ENCODE measurements at places on chromosomes 2 and 18.

- DNase-seq = no peak
These were observed 1310.8 kb upstream of the SLC39A10 start for GRCh38 chr2:194346193-194346592.

- DNase-seq = peak; percentile 74
These were observed 730 bp downstream of the ODC1 start for GRCh38 chr2:10447300-10447894.

DNA sequence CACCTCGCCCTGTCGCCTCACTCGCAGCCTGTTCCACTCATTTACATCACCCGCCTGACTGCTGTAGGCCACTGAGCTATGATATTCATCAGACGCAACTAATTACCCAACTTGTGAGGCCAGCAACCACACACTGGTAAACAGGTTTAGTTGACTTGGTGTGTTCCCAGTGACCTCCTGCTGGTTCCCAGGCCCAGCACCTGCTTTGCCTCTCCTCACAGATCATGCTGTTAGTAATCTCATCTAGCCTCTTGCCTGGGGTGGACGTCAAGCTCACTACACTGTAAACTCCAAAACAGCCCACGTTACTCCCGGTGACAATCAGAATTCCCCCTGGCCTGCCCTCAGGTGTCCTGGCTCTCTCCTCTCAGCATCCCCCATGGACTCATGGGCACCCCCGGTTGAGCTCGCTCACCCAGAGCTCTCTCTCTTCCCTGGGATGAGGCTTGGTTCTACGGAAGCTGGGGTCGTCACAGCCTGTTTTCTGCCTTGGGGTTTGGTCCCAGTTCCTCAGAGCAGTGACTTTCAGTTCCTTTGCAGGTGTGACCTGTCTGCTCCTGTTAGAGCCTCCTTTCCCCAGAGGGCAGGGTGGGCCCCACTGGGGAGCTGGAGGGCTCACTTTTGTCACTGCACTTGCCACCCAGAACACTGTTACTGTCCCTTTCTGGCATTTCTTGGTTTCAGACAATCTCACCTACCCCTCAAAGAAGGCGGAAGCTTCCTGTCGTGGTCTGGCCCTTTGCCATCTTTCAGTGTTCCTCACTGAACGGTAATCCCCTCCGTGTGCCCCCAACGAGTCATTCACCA lies 40.3 kb downstream of the INPP5D start:
- peak; percentile 74 for DNase-seq

- no peak for DNase-seq
These were observed 146.3 kb downstream of the WDSUB1 start for GRCh38 chr2:159140070-159140769.

DNA sequence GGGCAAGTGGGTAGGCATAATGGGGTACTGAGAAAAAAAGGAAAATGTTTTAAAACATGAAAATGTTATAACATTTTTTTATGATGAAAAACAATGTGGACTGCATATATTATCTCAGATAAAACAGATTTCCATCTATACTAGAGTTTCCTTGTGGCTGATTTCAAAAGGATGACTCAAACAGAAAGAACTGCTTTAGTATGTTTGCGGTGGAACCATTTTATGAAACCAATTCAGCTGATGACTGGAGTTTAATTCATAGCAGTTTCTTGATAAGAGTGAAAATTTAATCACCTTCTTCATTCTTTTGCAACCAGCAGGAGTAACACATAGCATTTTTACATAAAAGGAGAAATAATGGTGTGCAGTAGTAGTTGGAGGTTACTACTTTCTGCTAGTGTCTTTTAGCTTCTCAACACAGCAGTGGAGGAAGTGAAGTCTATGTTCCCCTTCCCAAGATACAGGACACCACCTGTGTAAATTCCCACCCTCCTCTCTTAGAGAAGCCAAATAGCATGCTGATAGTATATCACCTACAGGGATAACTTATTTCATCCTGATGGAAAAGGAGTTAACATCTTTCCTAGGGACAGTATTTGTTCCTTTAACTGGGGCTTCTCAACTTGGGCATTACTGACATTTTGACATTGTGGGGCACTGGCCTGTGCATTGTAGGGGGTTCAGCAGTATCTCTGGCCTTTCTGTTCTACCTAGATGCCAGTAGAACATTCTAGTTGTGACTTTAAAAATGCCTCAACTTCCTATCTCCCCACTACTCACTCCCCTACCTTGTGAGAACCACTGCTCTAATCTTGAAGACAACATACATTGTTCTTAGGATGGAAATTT lies 29.9 kb downstream of the PELI1 start:
- peak; percentile 92 for DNase-seq

GRCh38 chr18:6399776-6400175 lies 14.9 kb downstream of the L3MBTL4 start:
- no peak for DNase-seq

DNA sequence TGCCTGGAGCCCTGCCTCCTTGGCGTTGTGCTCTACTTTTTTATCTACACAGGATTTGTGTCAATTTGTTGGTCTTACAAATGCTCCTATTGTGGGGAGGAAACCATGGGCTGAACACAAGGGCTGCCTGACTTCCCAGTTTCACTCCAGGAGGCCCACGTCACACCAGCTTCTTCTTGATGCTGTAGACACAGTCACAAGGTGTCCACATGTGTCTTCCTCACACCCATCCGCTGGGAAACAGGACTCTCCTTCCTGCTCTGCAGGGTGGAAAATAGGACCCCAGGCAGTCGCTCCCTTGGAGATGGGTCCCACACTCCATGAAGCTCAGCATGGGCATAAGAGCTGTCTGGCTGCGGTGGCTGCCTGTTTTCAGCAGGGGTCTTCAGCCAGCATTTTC lies 468.2 kb downstream of the EPHA4 start:
- no peak for DNase-seq

DNA sequence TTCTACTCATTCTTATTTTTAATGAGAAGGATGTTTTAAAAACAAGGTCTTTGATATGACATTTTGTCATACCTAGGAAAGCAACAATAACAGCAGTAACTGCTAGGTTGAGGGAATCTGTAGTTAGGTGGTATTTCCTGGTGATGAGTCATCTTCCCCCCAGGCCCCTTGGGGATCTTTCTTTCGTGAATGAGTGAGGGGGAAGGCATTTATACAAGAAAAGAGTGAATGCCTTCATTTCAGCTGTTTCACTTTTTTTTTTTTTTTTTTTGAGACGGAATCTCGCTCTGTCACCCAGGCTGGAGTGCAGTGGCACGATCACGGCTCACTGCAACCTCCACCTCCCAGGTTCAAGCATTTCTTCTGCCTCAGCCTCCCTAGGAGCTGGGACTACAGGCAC lies 108.6 kb downstream of the MAP4K4 start:
- DNase-seq = no peak

DNA sequence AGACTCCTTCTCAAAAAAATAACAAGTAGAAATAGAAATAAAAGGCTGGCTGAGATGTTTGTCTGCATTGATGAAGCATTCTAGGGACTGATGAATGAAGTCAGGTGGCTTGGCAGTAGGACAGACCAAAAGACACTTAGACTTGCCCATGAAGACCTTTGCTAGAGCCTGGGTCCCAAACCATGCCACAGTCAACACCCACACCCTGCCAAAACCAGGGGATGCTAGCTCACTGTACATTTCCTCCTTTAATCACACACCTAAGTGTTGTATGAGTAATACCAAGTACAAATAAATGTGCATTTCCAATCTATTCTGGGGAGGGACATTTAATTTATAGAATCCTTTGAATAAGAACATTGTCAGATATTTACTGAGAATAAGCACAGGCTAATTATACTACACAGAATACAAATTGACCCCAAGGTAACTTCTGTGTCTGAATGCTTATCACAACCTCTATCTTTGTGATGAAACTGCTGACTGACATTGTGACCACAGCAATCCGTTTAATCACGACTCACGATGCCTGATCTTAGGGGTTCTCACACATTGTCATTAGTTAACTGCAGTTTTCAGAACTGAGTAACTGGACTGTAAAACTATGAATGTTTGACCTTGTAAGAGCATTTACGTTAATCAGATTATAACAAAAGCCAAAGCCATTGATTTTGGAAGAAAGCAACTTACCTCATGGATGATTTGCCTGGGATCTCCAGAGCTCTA lies 10.5 kb upstream of the NOL10 start:
- no peak for DNase-seq

GRCh38 chr18:50632895-50633515 lies 73.1 kb downstream of the MAPK4 start:
- no peak for DNase-seq

DNA sequence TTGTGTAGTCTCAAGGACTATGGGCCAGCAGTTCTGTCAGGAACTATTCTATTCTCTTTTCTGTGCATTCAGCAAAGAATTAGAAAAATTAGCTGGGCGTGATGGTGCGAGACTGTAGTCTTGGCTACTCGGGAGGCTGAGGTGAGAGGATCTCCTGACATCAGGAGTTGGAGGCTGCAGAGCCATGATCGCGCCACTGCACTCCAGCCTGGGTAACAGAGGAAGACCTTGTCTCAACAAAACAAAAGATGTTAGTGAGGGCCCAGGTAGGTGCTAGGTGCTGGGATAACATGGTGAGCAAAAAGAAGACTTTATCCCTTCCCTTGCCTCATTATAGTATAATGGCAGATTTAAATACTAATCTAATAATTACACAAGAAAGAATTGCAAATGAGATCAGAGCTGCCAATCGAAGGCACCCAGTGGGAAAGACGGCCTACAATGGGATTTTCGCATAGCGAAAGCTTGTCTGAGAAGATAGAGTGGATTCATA lies 447 bp upstream of the MRPL19 start:
- DNase-seq = no peak

- no peak for DNase-seq
These were observed 2.3 kb downstream of the HOXD11 start for GRCh38 chr2:176109192-176109901.

DNA sequence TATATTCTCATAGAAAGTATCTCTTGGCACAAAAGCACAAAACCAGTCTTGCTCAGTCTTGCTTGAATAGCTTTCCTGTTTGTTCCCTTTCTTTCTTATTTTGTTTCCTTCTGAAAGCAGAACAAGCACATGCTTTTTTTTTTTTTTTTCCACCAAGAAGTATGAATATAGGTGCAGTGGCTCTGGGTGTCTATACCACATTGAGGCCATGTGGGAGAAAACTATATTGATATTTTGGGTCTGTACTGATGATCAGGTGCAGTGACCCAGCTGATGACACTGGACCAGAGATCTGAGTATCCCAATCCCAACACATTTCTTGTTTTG lies 28.7 kb downstream of the GEMIN6 start:
- DNase-seq = no peak

- no peak for DNase-seq
These were observed 266.8 kb upstream of the LYPD1 start for GRCh38 chr2:132936791-132937190.

DNA sequence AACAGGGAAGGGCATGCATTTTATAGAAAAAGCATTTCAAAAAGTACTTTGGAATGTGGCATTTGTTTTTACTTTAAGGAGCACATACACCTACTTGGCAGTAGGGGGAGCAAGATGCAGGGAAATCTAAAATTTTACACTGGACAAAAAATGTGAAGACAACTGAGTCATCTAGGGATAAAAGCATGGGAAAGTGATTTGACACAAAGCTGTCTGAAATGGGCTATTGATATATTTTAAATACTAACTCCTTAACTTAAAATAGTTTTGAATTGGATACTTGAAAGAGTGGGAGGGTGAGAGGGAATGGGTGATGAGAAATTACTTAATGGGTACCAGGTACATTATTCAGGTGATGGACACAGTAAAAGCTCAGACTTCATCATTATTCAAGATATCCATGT lies 15.8 kb downstream of the TMEM200C start:
- no peak for DNase-seq

DNA sequence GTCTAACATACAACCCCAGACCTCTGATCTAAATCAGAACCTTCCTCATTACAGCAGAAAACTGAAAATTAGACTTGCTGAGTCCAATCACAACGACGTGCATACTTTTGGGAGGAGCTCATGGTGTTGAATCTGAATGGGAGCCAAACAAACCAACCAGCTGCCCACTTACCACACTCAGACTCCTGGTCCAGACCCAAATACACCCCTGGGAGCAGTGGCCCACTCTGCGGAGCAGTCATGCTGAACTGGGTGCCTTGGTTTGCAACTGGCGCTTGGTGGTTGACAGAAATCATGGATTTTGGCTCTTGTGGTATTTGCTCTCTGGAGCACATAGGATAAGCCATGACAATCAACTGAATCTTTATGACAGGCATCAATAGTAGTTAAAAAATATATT lies 253.6 kb upstream of the TNP1 start:
- no peak for DNase-seq

GRCh38 chr2:85490861-85491755 lies 47.9 kb upstream of the MAT2A start:
- DNase-seq = no peak

- no peak for DNase-seq
These were observed 969.6 kb upstream of the PIK3C3 start for GRCh38 chr18:40985436-40985835.

DNA sequence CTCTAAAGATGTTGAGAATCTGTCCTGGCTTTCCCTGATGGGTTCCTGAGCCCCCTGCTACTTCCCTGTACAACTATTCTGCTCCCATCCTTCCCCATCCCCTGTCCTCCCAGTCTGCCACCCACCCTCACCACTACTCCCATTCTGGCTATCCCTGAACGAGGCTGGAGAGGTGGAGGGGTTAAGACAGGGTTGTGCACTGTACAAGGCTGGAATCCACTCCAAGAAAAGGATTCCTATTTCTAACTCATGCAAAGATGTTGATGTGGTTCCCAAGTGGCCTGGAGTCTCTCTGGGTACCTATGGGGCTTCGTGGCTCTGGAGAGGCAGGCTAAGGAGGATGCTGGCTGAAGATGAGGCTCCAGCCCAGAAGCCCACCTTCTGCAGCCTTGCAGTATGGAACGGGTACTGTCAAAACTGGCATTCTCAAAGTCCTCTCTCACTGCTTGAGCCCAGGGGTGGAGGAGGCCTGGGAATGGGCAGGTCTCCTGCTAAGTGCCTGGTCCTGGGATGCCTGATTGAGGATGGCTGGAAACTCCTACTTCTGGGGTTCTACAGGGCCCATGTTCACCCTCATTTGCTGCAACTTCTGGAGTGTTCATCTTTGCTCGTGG lies 1.3 kb upstream of the FEV start:
- DNase-seq = no peak

- no peak for DNase-seq
These were observed 9.3 kb downstream of the ST6GAL2 start for GRCh38 chr2:106876699-106877098.

GRCh38 chr18:73768043-73768442 lies 379.6 kb downstream of the FBXO15 start:
- no peak for DNase-seq

Data from T-helper 2 cell (primary cell).